ENCODE measurements at places on chromosomes 4 and X.

DNA sequence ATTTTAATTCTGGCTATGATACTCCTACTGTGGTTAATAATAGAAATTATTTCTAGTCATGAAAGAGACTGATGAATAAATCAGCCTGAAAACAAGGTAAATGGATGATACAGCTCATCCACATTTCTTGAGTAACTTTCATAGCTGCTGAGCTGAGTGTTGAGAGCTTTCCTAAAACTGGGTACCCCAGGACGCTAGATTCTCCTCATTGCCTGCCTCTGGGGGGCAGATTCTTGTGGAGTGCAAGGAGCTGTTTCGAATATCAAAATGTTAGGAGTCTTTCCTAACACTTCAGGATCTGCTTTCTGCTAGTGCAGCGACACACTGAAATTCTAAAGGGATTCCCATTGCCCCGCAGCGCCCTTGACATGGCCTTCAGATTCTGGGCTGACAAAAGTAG lies 2.1 kb downstream of the MND1 start:
- DNase-seq, result no peak

- no peak for DNase-seq
Observed at GRCh38 chr4:139969635-139970266, 184.2 kb downstream of the MAML3 start.

GRCh38 chr4:139736661-139737060 lies 71.0 kb downstream of the MGST2 start:
- DNase-seq, result no peak

DNA sequence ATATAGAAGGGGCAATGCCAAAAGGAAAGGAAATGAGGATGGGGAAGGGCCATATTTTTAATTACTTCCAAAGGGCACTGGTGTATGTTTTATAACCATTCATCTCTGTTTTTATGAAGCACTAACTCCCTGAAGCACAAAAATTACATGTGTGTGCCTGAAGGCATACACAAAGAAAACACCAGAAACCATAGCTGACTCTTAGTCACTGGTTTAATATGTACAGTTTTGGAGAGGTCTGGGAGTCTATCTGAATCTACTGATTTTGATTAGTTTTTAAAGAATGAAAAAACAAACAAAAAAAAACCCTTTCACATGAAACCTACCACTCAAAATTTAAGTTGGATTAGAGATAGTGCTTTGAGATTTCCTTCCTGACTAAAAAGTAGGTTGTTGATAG lies 438.7 kb downstream of the RPA4 start:
- DNase-seq, result no peak

- no peak for DNase-seq
Observed at GRCh38 chrX:24423960-24424359, 41.1 kb upstream of the PDK3 start.
